ENCODE measurements at places on chromosomes 7 and 10.

DNA sequence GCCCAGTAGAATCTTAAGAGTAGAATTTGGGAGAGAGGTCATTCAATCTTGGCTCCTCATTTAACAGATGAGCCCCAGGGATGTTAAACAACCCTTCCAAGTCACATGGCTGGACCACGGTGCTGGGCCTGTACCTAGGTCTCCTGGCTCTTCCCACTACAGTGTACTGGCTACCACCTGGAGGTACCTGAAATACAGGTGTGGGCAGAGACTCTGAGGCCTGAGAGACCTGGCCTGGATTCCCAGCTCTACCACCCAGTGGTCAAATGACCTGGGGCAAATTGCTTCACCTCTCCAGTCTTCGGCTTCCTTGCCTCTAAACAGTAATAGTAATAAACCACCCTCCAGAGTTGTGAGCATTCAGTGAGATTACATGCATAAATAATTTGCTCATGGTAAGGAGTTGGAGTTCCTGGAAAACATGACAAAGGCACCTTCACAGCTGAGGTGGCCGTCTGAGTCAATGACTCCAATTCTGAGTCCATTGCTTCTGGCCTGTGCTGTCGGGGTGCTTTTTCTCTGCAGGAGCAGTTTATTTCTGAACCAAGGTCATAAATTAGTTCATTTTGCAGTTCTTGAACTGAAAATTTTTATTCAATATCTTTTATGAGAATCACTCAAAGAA is 2.7 kb downstream of the GOT1 start:
- DNase-seq = no peak

- DNase-seq = peak; percentile 73
Observed at GRCh38 chr7:94436018-94436604, 41.4 kb downstream of the COL1A2 start.

GRCh38 chr7:88328787-88329186 is 22.1 kb upstream of the STEAP4 start:
- DNase-seq = no peak

DNA sequence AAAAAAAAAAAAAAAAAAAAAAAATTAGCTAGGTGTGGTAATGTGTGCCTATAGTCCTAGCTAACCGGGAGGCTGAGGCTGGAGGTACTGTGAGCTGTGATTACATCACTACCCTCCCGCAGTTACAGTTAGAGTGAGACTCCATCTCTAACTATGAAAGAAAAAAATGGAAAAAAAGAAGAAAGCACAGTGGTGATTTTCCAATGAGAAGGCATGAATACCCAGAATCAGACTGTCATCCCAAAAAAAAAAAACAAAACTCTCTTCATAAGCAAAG is 269.9 kb upstream of the MKLN1 start:
- no peak for DNase-seq

GRCh38 chr7:145152589-145152988 is 316.7 kb upstream of the TPK1 start:
- DNase-seq = no peak

Data from AG20443 (cell line).